ENCODE measurements at places on chromosomes 11 and 22.

DNA sequence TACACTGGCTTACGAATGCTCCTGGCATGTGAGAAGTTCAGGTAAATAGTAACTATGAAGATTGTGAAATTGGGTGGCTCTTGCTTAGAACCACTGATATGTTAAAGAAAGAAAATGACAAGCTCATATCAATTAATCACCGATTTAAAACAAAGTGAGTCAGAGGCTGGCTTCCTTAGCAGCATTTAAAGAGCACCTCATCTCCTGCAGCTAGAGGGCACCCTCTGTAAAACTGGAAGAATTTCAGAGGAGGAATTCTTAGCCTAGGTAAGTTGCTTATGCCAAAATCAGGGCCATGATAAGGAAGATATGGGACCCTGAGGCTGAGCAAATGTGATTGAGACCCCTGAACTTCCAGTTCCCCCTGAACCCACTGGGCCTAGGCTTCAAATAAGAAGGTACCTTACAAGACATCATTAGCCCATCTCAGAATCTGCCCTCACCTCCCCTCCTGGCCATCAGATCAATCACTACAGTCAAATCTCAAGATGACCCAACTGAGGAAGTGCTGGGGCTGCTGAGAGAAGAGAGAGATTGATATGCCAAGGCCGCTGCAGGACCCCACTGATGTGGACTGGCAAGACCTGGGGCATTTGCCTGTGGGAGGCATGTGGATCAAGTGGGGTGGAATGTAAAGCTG lies 8.6 kb upstream of the CD3E start:
- DNase-seq, result peak; percentile 22

- DNase-seq, result no peak
Observed at GRCh38 chr11:112780351-112781087, 180.7 kb upstream of the NCAM1 start.

DNA sequence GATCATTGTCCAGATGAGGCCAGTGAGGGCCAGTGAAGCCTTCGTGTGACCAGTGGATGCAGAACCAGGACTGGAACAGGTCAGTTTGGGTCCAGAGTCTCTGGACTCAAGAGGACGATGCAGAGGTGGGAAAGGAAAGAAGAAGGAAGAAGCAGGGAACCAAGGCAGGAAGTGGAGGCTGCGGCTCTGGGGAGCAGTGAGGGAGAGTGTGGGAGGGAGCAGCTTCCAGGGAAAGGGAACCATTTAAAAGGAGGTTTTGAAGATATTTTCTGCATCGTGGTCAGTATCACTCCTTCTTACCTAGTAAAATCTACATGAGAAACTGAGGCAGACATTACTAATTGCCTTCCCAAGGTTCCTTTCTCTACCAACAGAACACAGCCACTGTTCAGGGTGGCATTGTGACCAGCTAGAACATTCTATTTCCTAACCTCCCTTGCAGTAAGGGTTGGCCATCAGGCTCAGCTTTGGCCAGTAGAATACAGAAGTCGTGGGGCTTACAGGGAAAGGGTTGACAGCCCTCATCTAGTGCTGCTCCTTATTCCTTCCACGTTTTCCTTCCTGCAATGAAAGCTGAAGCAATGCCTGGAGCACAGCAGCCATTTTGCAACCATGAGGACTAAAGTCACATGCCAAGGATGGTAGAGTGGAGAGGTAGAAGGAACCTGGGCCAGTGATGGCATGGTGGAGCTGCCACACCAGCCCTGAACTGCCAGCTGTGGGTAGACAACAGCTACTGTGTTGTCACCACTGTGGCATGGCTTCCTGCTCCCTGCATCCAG lies 29.1 kb upstream of the LINC01488 start:
- DNase-seq, result no peak

- DNase-seq, result no peak
Observed at GRCh38 chr11:40119661-40120060, 1339.8 kb downstream of the LRRC4C start.

GRCh38 chr11:43937434-43938411 lies 4.7 kb upstream of the C11orf96 start:
- DNase-seq, result no peak

DNA sequence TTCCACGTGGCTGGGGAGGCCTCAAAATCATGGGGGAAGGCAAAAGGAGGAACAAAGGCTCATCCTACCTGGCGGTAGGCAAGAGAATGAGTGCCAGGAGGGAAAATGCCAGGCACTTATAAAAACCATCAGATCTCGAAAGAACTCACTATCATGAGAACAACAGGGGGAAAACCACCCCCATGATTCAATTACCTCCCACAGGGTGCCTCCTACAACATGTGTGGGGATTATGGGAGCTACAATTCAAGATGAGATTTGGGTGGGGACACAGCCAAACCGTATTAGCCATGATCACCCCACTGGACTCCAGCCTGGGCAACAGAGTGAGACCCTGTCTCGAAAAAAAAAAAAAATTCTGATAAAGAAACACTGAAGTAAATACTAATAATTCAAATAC lies 87.1 kb downstream of the FCHSD2 start:
- DNase-seq, result no peak

DNA sequence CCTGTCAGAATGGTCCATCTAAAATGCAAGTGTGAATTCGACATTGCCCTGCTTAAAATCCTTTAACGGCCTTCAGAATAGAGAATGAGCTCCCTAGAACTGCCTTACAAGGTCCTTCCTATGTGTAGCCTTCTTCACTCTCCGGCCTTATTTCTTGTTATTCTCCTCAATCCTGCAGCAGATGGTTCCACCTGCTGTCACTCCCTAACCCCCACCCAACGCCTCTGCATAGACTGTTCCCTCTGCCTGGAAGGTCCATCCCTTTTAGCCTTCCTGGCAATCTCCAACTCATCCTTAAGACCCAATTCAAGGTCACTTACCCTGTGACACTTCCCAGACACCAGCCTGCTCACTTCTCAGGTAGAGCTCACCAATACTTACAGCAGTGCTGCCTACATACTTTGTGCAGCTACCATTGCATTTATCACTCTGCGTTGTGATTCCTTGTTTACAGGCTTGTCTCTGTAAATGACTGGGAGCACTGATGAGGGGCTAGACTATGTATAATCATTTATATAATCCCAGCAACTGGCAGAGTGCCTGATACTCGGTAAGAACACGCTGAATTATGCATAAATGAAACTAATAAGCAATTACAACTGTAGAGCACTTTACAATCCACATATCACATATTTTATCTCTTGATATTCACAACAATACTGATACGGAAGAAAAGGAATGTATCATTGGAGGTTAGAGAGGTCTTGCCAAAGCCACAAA lies 58.9 kb downstream of the CLPB start:
- no peak for DNase-seq

DNA sequence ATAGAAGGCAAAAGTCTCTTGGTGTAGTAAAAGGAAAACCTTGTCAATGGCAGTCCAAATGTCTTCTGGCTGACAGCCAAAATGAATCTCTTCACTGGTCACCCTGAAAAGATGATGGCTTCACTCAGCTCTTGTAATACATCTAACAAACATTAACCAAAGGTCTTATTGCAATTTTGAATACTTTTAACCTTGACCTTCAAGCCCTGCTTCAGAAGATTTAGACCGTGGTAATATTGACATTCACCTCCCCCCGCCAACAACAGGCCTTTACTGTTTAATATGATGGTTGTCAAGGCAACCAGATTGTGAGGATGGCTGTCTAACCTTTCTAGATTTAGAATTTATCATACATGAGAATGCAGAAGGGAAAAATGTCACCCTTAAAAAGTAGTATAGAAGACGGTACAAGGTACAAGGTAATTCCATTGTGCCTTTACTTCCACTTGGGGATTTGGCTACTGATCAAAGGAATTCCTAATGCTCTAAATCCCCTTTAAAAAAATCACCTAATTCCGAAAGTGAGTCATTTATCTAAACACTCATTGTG lies 342.3 kb downstream of the LARGE1 start:
- no peak for DNase-seq

DNA sequence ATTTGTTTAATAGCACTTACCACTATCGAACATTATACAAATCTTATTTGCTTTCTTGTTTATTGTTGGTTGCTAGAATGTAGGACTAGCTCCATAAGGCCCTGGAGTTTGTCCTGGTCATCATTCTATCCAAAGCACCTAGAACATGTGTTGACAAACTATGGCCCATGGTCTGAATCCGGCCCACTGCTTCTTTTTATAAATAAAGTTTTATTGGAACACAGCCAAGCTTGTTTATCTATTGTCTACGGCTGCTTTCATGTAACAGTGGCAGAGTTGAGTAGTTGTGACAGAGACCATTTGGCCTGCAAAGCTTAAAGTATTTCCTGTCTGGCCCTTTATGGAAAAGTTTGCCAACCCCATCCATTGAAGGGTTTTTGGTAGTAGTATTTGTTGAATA lies 38.8 kb downstream of the ATXN10 start:
- no peak for DNase-seq

- peak; percentile 18 for DNase-seq
Observed at GRCh38 chr11:9576701-9577381, 3.4 kb downstream of the WEE1 start.

DNA sequence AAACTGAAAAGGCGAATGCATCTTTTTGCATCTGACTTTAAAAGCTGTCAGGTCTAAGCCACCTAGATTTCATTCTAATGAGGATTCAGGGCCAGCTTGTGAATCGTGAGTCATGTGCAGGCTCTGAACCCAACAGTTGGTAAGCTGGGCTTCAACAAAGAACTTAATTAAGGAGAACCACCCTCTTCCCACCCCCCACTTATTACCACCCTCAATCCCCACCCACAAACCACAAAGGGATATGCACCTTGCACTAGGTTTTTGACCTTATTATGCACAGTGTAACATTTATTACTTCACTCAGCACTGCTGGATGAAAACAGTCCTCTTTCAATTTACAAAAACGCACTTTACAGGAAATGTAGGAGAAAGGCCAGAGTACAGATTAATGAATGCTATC lies 94.1 kb upstream of the LIN7C start:
- no peak for DNase-seq

- DNase-seq, result no peak
Observed at GRCh38 chr11:64827451-64827839, 17.0 kb downstream of the CDC42BPG start.

GRCh38 chr22:19807914-19808872 lies 46.5 kb downstream of the GNB1L start:
- no peak for DNase-seq

- DNase-seq, result peak; percentile 50
Observed at GRCh38 chr11:71995726-71996291, 2.9 kb upstream of the IL18BP start.

GRCh38 chr11:94546162-94546470 lies 2.4 kb downstream of the FUT4 start:
- no peak for DNase-seq

DNA sequence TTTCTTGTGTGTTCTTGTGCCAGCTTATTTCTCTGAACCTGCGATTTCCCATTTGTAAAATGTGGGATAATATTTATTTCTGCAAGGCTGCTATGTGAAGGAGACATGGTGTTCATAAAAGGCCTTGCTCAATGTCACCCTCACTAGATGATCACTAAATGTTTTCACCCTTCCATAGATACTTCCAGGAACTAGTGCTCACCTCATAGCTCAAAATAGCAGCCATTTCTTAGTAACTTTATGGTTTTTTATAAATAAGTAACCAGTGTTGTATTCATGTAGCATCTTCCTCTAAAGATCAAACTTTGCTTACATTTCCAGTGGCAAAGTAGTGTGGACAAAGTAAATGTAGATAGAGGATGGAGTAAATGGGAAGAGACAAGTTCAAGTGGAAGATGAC lies 23.8 kb downstream of the SYTL2 start:
- no peak for DNase-seq

GRCh38 chr11:33692541-33692940 lies 8.1 kb downstream of the C11orf91 start:
- no peak for DNase-seq

DNA sequence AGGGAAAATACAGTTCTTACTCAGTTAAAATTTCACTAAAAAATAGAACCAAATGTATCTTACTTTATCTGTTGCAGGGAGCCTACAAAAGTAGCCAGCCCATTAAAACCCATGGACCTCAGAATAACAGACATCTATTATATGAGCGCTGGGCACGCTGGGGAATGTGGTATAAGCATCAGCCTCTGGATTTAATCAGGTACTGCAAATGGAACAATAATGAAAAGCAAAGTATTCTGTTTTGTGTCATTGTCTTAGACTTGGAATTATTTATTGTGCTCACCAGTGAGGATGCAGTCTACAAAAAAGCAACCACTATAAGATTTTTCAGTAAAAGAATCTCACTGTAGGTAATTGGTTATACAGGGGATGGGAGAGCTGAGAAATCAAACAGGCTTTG lies 30.2 kb downstream of the MUC15 start:
- no peak for DNase-seq

DNA sequence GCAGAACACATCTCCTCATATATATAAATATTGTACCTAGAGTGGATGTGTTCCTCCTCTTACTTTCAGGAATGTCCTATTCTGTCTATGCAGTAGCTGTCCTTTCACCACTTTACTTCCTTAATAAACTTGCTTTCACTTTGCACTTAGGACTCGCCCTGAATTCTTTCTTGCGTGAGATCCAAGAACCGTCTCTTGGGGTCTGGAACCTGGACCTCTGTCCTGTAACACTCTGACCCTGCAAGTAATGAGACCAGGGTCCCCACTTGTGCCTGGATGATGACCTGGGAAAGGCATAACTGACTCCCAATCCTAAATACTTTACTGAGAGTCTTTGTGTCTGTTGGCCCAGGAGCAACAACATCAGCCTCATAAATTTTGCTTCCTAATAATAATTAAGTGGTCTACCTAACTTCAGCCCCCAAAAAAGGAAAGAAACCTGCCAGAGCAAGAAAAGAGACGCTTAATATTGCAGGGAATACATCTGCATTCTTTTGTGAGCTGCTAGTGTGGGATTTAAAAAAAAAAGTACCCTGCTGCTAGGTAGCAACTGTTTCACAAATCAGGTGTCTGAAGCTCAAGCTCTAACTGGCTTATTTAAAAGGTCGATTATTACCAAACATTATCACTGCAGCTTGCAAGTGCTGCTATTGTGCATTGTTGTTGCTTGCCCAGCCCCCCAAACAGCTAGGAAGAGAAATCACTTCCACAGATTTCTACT lies 69.3 kb downstream of the FAM168A start:
- no peak for DNase-seq

- no peak for DNase-seq
Observed at GRCh38 chr22:24240381-24240780, 4.5 kb downstream of the GGT5 start.

GRCh38 chr11:57162179-57162898 lies 19.4 kb upstream of the LRRC55 start:
- no peak for DNase-seq

DNA sequence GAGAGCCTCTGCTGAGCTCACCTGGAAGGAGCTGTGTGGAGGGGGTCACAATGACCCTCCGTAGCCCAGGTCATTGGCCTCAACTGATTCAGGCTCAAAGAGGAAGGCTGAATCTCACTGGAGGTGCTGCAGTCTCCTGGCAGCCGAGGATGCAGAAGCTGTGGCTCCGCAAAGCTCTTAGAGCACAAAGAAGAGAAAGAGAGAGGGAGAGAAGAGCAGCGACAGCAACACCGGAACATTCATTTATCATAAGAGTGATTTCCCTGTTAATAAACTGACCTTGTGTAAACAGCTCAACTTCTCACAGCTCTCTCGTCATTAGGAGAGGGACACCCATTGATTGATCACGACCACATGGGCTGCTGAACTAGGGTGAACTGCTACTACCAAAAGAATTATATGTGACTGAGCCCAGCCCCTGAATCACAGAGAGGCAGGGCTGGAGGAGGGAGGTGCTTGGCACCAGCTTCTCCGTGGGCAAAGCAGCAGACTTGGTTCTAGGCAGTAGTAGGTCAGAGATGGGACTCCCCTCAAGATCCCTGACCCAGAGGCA lies 281.7 kb downstream of the NXPE2 start:
- no peak for DNase-seq
